H54 (cell line): ENCODE measurements at places on chromosomes 4 and X.

GRCh38 chrX:727738-728621 lies 97.4 kb downstream of the SHOX start:
- DNase-seq = no peak

DNA sequence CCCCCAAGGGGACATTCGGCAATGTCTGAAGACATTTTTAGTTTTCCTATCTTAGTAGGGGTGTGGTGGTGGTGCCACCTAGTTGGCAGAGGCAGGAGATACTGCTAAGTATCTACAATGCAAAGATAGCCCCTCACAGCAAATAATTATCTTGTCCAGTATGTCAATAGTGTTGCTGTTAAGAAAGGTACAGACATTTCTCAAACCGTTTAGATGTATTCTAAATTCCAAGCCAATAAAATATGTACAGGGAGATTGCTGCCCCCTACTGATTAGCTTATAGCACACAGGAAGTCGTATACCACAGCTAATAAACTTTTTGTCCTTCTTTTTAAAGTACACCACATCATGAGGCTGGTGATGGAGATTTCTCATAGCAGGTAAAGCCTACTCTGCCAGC lies 260.5 kb downstream of the TMA16 start:
- no peak for DNase-seq

- DNase-seq = no peak
Measured at GRCh38 chr4:139027776-139028175, 12.2 kb downstream of the NOCT start.

- no peak for DNase-seq
Measured at GRCh38 chr4:25861280-25861950, 1.4 kb downstream of the SEL1L3 start.

DNA sequence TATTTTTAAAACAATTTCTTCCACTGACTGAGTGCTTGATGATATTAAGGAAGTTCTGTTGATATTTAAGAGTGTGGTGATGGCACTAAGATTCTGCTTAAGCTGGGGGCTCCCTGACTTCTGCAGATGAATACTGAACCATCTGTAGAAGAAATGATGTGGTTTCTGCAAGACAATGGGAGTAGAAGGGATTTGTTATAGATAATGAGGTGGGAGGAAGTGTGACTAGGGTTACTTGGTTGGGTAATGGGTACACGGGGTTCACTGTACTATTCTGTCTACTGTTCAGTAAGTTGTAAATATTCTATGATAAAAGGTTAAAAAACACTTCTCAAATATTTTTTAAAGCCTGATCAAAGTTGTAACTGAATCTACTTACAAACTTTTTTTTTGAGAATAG lies 60.9 kb upstream of the TXK start:
- no peak for DNase-seq

GRCh38 chrX:15359701-15360100 lies 24.4 kb upstream of the PIGA start:
- DNase-seq = no peak

DNA sequence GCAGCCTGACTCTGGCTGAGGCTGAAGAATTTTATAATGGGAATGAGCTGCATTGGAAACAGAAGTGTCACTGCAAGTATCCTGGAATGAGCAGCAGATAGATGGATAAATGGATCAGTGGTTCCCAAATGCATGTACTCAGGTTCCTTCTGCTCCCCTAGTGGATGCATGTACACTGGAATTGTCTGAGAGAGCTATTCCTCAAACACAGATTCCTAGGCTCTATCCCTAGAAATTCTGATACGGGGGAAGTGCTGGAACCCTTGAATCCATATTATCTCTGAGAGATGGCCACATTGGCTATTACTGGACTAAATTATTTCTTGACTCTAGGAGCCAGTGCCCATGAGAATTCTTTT lies 64.8 kb downstream of the TMEM131L start:
- DNase-seq = no peak

DNA sequence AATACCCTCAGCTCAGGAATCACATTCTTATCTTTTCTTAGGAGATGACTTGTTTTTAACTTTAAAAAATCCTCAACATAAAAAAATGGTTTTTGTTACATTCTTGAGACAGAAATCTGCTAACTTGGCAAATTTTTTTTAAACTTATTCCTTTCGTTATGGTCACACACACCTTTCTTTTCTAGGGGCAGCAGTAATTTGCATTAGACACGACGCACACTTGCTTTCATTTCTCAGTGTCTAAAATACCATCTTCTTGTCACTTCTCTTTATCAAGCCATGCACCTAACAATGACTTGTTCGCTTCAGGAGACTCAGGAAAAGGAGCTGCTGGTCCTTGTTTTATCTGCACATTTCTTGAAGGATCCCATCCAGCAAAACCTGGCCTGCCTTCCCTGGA lies 112.6 kb upstream of the TBL1X start:
- DNase-seq = no peak

DNA sequence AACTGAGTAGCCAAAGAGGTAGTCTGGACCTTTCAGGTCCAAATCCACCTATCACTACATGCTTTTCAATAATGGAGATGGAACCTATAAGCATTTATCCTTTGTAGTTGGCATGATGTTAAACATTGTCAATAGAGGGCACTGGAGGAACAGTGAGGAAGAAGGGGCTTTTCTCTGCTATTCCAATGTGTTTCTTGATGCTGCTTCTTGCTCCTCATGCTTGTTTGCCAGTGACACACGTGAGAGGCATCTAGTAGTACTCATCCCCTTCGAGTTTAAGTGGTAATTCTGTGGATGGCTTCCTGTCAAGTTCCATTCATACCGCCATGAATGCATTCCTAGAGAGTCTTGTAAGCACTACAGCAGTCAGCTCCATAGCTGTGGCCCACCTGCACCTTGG lies 84.0 kb downstream of the NAA11 start:
- no peak for DNase-seq

DNA sequence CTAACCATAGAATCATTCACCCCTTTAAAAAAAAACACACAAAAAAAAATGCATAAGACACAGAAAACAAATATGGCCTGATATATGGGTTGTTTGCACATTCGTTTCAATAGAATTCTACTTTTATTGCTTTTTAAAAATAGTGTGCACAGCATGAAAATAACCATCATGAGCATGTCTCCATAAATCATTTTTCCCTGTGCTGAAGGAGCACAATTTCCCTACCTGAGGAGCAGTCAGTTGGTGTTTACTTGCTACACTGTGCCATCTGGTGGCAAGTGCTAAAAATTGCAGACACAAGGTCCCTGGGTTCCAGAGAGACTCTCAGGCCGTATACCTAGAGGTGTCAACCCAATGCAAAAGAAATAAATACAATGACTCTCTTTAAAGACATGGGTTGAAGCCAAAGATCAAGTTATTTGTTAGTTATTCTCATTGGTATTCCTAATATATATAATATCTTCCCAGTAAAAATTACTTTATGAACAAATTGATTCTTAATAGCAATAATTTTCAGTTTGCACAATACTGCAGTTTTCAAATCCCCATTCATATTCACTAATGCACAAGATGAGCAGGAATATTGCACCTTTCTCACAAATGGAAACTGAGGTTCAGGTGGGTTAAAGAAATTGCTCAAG lies 551.4 kb downstream of the IQCM start:
- peak; percentile 1 for DNase-seq

DNA sequence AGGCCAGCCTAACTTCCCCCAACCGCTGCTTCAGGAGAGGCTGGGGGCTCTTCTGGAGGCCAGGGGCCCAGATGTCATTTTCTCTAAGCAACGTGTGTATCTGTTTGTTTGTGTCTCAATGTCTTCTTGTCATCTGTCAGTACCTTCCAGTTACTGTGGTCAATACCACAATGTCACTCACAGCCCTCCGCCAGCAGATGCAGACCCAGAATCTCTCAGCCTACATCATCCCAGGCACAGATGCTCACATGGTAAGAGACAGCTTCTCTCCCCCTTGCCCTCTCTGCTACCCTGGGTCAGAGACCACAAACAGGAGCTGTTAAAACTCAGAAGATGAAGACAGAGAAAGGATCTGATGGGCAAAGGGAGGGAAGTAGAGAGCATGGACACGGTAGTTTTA lies 5.0 kb downstream of the XPNPEP2 start:
- no peak for DNase-seq

- no peak for DNase-seq
Measured at GRCh38 chrX:103734125-103734760, 23.5 kb downstream of the TMEM31 start.

GRCh38 chr4:76641351-76641750 lies 206.3 kb downstream of the SHROOM3 start:
- DNase-seq = no peak

GRCh38 chr4:34412233-34412632 lies 1832.1 kb downstream of the ARAP2 start:
- no peak for DNase-seq

- no peak for DNase-seq
Measured at GRCh38 chrX:153523269-153523668, 5.8 kb downstream of the ATP2B3 start.

DNA sequence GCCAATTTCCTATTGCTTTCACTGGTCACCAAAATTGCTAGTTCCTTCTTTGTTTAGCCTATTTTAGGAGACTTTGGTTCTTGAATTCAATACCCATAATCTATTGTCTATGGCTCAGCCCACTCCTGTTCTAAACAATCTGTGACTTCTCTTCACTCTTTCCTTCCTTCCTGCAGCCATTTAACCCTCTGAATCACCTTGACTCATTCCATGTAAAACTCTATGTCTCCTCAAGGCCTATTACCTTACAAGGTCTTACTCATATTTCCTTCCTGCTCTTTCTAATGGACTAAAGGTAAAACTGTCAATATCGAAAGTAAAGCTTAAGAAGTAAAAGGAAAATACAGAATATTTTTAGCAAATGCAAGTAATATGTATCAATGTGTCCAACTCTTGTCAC lies 301.6 kb downstream of the ARHGAP24 start:
- DNase-seq = no peak

GRCh38 chr4:98638661-98639060 lies 19.8 kb downstream of the TSPAN5 start:
- DNase-seq = no peak

DNA sequence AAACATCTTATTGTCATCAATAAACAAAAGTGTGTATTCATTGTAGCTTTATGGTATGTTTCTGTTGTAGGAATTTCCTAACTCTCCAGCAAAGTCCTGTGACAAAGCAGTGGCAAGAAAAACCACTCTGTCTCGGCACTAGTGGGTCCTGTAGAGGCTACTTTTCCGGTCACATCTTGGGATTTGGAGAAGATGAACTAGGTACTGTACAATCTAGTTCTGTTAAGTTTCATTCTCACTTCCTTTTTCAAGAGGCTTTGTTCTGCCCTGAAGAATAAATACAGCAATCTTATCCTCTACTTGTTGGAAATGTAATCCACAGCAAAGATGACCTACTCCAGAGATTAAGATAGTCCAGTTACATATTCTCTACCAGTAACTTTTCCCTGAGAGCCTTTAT lies 69.3 kb downstream of the HHIP start:
- DNase-seq = no peak

- DNase-seq = no peak
Measured at GRCh38 chrX:2691543-2692220, 587 bp downstream of the CD99 start.

GRCh38 chrX:108527724-108528123 lies 88.1 kb downstream of the COL4A5 start:
- no peak for DNase-seq

- no peak for DNase-seq
Measured at GRCh38 chr4:145909773-145910172, 28.9 kb downstream of the ZNF827 start.

GRCh38 chrX:45001048-45001447 lies 128.1 kb downstream of the KDM6A start:
- DNase-seq = no peak

DNA sequence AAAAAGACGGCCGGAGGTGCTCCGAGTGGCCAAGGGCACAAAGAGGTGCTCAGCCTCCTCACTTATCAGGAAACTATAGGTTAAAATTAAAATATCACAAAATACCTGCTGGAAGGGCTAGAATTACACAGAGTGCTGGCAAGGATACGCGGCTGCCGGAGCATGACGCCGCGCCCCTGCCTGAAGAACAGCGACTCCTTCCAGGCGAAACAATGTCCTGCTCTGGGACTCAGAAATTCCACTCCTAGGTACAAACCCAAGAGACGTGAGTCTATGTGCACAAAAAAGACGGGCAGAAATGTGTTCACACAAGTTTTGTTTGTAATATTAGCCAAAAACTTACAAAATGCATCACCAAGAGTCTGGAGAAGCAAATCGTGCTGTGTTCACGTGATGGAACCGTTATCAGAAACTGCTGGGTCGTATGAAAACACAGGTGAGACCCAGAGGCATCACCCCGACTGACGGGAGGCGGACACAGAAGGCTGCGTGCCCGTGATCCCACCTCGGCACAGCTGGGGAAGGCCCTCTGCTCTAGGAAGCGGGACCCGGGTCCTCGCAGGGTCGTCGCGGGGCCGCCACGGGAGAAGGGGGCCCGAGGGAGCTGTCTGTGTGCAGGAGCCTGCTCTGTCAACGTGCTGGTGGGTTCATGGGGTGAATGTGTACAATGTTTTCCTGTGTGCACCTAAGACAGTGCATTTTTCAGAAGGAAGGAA lies 27.6 kb downstream of the CTBP1 start:
- DNase-seq = no peak

GRCh38 chrX:39645178-39645895 lies 452.4 kb downstream of the BCOR start:
- DNase-seq = no peak

GRCh38 chr4:124902001-124902515 lies 189.5 kb upstream of the ANKRD50 start:
- DNase-seq = no peak

GRCh38 chr4:6549445-6549844 lies 25.5 kb upstream of the MAN2B2 start:
- DNase-seq = no peak
